ENCODE measurements at places on chromosomes 3 and 15.

DNA sequence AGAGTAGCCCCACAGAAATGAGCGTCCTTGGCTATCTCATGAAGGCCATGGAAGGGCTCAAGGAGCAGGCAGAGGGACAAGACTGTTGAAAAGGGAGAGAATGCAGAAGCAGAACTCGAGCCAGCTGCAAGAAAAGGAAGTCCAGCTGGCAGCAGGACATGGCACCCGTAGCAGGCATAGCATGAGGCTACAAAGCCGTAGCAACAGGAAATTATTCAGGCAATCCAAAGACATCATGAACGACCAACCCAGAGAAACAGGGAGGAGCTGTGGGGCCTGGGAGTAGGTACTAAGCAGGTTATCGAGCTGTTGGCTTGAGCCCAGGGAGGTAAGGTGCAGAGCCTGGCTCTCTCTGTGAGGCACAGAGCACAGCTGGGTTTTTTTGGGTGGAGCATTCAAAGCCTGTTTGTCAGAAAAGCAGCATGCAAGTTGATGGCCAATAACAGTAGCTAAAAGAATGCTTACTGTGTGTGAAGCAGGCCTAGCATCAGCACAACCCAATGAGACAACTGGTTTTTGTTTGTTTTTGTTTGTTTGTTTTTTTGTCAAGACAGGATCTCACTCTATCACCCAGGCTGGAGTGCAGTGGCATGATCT lies 144.0 kb upstream of the SMAD3 start:
- no peak for DNase-seq

DNA sequence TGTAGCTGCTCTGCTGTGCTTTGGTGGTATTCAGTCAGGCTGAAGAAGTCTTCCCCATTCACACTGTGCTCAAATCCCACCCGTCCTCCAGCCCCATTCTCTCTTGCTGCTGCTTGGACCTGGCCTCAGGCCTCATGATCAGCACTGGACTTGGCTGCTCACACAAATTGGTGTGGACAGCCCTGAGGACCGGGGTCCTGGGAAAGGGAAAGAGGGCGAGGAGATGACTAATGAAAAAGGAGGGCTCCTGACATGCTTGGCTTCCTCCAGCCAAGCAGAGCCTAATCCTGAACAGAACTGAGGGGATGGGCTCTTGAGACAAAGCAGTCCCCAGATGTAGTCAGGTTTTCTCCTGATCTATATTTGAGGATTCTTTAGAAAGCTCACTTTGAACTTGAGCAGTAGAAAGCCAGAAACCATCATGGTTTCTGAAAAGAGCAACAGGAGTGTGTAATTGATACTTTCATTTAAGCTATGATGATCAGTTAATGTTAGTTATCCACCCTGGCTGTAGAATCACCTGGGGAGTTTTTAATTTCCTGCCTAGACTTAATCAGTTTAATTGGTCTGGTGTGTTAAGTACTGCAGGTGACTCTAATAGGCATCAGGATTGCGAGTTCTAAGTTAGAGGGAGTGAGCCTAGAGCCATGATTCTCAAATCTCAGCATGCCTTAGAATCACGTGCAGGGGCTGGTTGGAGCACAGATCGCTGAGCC lies 79.4 kb upstream of the THBS1 start:
- DNase-seq, result peak; percentile 93

GRCh38 chr15:69783211-69783610 lies 314.5 kb downstream of the TLE3 start:
- no peak for DNase-seq

GRCh38 chr3:112619295-112619694 lies 21.6 kb downstream of the CCDC80 start:
- DNase-seq, result peak; percentile 49

DNA sequence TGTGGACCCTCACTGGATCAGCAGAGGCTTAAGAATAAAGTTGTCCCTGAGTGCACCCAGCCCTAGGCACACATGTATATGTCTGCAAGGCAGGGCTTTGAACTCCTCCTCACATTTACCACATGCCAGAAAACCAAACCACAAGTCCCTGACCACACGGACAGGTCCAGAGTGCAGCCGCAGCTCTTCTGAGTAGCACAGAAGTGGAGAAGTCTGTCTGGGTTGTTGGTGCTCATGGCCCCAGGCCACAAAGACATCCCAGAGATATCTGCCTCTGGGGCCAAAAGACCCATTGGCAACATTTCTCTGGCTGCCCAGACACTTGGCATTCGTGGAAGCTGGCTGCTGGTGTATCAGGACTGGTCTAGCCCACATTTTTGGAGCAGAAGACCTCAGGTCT lies 17.4 kb downstream of the SUSD5 start:
- DNase-seq, result no peak

- DNase-seq, result no peak
Measured at GRCh38 chr3:121796970-121797369, 37.9 kb downstream of the IQCB1 start.

DNA sequence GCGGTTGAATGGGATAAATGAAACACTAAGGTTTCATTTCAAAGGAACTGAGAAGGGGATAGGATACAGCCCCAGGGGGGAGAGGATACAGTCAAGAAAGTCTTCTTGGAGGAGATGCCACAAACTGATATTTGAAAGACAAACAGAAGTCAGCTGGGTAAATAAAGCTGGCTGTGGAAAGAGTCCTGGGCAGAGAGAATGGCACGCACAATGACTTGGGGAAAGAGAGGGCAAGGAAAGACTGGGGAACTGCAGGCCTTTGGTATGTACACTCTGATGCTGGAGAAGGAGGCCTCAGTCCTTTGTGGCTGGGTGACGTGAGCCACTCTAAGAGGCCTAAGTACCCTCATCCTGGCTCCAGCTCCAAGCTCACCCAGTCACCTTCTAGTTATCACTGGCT lies 45.2 kb upstream of the LMCD1 start:
- no peak for DNase-seq

DNA sequence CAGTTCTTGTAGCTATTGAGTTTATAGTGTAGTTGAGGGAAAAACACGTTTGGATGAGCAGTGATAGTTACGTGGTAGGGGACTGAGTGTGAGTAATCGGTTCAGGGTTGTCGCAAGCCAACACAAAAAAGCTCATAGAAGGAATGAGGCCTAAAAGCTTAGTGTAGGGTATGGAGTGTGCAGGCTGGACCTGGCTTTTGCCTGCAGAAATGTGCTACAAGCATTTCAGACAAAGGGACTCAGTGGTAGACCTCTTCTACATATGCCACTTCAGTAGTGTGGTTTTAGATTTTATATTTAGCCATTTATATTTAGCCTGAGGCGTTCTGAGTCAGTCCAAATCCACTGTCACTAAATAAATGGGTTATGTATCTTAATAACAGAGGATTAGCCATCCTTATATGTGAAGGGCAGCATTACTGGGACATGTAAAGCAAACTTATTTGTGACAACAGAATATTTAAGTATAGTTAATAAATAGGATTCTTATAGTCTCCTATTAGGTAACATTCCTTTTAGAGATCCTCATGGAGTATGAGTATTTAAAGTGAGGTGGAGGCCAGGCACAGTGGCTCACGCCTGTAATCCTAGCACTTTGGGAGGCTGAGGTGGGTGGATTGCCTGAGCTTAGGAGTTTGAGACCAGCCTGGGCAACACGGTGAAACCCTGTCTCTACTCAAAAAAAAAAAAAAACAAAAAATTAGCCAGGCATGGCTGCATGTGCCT lies 21.8 kb downstream of the ATP2C1 start:
- DNase-seq, result peak; percentile 78

- DNase-seq, result peak; percentile 76
Measured at GRCh38 chr3:111715911-111716523, 120.9 kb upstream of the ZBED2 start.

GRCh38 chr15:97652700-97653167 lies 307.8 kb upstream of the ARRDC4 start:
- DNase-seq, result no peak

Data from EH (cell line).